ENCODE measurements at places on chromosomes 12 and 14.

- DNase-seq: no peak
Observed at GRCh38 chr14:46230540-46230939, 421.0 kb downstream of the RPL10L start.

DNA sequence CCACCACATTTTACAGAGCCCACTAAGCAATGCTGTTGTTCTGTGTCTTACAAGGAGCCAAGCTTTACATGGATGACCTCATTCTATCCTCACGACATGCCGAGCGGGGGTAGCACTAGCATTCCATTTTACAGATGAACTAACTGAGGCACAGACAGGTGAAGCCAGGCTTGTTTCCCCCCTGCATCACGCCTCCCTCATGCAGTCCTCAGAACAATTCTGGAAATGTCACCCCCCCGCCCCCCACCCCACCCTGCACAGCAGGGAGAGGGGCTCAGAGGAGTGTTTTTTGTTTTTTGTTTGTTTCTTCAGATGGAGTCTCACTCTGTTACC lies 1.5 kb downstream of the SLC8B1 start:
- DNase-seq: no peak

GRCh38 chr12:67852701-67853100 lies 136.5 kb upstream of the IFNG-AS1 start:
- DNase-seq: no peak

GRCh38 chr12:64806593-64807460 lies 17.6 kb upstream of the TBC1D30 start:
- no peak for DNase-seq

DNA sequence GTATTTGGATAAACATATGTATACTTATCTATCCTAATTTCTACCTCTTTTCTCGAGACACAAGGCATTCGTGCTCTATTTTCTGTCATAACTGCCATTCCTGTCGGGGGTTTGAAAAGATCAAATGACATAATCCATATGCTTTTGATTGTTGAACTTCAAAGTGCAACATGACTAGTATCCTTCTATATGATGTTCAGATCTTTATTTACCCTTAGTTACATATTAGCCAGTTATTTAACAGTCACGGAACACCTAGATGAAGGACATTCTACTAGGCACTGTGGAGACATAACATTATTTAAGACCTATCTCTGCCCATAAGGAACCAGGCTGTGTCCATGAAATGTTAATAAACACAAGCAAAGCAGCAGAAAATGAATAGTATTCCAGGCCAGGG lies 11.2 kb upstream of the GRIN2B start:
- no peak for DNase-seq

DNA sequence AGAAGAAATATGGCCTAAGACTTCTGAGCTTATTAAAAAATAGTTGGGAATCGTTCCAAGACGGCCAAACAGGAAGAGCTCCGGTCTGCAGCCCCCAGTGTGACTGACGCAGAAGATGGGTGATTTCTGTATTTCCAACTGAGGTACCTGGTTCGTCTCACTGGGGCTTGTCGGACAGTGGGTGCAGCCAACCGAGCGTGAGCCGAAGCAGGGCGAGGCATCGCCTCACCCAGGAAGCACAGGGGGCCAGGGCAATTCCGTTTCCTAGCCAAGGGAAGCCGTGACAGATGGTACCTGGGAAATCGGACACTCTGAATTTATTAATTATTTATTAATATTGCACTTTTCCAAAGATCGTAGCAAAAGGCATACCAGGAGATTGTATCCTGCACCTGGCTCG lies 857.8 kb downstream of the C12orf50 start:
- no peak for DNase-seq

GRCh38 chr12:53532021-53532420 lies 24.7 kb upstream of the NPFF start:
- DNase-seq: no peak

DNA sequence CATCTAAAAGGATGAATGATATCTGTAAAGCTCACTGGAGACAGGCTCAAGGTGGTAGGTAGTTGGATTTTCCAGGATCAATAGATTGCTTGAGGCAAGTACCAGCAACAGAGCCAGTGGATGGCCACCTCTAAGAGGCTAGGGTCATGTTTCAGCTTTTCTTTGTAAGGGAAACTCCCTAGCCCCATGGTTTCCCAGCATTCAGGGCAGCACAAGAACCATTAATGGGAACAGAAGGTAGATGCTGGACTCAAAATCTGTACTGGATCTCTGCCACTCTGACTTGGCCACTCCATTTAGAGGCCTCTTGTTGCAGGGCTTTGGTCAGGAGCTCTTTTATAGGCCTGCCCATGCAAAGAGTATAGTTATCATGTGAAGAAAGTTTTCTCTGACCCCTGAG lies 76.1 kb upstream of the DYRK2 start:
- DNase-seq: no peak

- DNase-seq: no peak
Observed at GRCh38 chr12:30725739-30726138, 29.0 kb downstream of the CAPRIN2 start.

DNA sequence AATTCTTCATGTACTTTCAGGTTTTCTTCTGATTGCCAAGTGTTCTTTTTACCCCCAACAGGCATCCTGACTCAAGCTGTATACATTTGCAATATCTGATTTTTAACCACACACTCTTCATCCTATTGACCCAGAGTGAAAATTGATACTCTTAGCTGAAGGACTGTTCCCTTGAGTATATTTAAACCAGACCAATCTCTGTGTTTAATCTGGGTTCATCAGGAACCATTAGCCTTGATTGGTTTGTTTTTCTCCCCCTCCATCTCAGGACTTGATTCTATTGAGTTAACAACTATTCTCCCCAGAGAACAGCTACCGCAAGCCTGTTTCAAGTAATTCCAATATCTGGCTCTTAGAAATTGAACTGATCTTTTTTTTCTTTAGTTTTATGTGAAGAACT lies 222.3 kb upstream of the NOVA1 start:
- DNase-seq: no peak

GRCh38 chr12:96652870-96653269 lies 163.5 kb downstream of the CFAP54 start:
- no peak for DNase-seq

DNA sequence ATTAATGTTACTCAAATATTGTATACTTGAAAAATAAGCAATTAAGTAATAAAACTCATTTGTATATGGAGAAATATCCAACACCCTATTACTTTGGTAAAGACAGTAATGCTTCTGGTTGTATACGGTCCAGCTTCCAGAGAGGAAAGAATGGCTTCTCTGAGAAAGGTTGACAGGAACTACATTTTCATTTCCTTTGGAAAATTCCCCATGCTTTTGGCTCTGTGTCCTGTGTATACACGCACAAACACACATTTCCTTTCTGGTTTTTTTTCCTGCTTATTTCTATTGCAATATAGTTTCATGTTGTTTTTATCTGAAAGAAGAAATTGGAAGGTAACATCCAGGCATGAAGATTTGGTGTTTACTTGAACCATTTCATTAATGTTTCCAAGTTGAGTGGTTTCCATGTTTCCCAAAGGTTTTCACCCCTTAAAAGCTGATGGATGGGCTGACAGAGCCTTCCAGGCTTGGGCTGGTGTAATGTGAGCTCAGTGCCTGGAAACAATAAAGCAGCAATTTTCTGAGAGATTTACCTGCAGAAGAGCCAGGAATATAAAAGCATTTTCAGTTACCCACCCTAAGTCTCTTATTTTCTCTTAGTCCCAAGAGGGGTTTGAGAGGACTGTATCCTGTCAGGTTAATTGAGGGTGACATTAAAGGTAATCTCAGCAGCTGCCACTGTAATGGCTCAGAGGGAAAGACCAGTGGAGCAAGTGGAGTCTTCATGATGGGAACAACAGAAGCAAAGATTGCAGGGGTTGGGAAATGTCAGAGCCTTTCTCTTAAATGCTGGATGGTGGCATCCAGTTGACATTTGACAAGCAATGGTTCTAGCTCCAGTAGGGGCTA lies 33.4 kb upstream of the TMTC1 start:
- no peak for DNase-seq

DNA sequence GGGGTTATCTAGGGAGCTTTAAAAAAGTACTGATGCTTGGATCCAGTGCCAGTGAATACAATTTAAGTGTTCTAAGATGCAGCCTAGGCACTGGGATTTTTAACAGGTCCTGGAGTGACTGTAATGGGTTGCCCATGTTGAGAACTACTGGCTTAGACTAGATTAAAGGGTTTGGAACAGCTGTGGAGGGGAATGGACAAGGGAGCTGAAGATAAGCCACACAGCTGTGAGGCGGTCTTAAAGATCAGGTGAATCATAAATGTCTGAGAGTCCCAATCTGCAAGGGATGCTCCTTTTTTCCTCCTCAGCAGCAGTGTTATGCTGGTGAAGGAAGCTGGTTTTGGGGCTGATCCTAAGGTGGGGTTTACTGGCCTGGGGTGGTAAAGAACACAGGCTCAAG lies 35.5 kb upstream of the FRMD6 start:
- no peak for DNase-seq

Data from hypothalamus (tissue), 51 donors.